RPMI7951 (cell line): ENCODE measurements at places on chromosomes 1 and 21. TPM values are rescaled to one million over a fixed set of nuclear protein-coding genes. Genes with fewer than 3 reads are reported as not detected.

CFH gene
- total RNA-seq: 2.3 and 2.9 TPM in 2 replicates

ZNF669 gene
- 6.1 and 7.9 TPM in 2 replicates for total RNA-seq

CNR2 gene
- total RNA-seq: not detected in 2 replicates

GADD45A gene
- 45.8 and 46.0 TPM in 2 replicates for total RNA-seq

VPS13D gene
- total RNA-seq: 13.6 and 15.0 TPM in 2 replicates

RASSF5 gene
- 0.24 and 0.59 TPM in 2 replicates for total RNA-seq

WNT4 gene
- total RNA-seq: not detected in 2 replicates

TTLL7 gene
- 12.0 and 15.4 TPM in 2 replicates for total RNA-seq

VWA5B1 gene
- not detected in 2 replicates for total RNA-seq

RPTN gene
- total RNA-seq: not detected in 2 replicates

CAMK2N1 gene
- 6.7 and 9.9 TPM in 2 replicates for total RNA-seq

CLCA4 gene
- total RNA-seq: not detected in 2 replicates

LENEP gene
- total RNA-seq: 1.7 TPM in 1 of 2 replicates, not detected in the other

ADCY10 gene
- under 0.01 and 0.20 TPM in 2 replicates for total RNA-seq

DCST1 gene
- not detected in 2 replicates for total RNA-seq

NMNAT2 gene
- total RNA-seq: 4.3 and 4.4 TPM in 2 replicates

ABL2 gene
- 14.1 and 15.2 TPM in 2 replicates for total RNA-seq

VASH2 gene
- 0.48 and 0.88 TPM in 2 replicates for total RNA-seq

TMEM82 gene
- not detected in 2 replicates for total RNA-seq

RCC1 gene
- total RNA-seq: 38.2 and 48.9 TPM in 2 replicates

RGS18 gene
- not detected in 2 replicates for total RNA-seq

ISG20L2 gene
- total RNA-seq: 14.3 and 16.4 TPM in 2 replicates

DNM3 gene
- total RNA-seq: 1.7 and 4.1 TPM in 2 replicates

LCE2C gene
- not detected in 2 replicates for total RNA-seq

C1QC gene
- not detected in 2 replicates for total RNA-seq

GPR25 gene
- total RNA-seq: not detected in 2 replicates

GJA9 gene
- total RNA-seq: not detected in 2 replicates

DMRTA2 gene
- total RNA-seq: 0.12 and 0.20 TPM in 2 replicates

RBM11 gene
- not detected in 2 replicates for total RNA-seq

OR2T29 gene
- not detected in 2 replicates for total RNA-seq

LRRC38 gene
- total RNA-seq: not detected in 2 replicates

ZBTB21 gene
- 13.4 and 15.7 TPM in 2 replicates for total RNA-seq

REG4 gene
- not detected in 2 replicates for total RNA-seq

WDR64 gene
- total RNA-seq: not detected in 2 replicates

ACTL8 gene
- 0.20 and 0.48 TPM in 2 replicates for total RNA-seq

CFHR1 gene
- total RNA-seq: not detected in 2 replicates

NEXN gene
- total RNA-seq: 1.7 and 3.4 TPM in 2 replicates

KRTAP19-1 gene
- total RNA-seq: not detected in 2 replicates

KRTAP25-1 gene
- total RNA-seq: not detected in 2 replicates

PCP4 gene
- total RNA-seq: not detected in 2 replicates

SH2D2A gene
- 0.48 TPM in 1 of 2 replicates, not detected in the other for total RNA-seq

CTSS gene
- 39.2 and 40.1 TPM in 2 replicates for total RNA-seq

EDARADD gene
- 0.49 and 1.7 TPM in 2 replicates for total RNA-seq

AADACL4 gene
- total RNA-seq: not detected in 2 replicates

CDC14A gene
- 5.3 and 5.6 TPM in 2 replicates for total RNA-seq

ERICH3 gene
- total RNA-seq: 0.68 and 0.72 TPM in 2 replicates
